ENCODE measurements at places on chromosomes 1 and 21. TPM values are rescaled to one million over a fixed set of nuclear protein-coding genes. Genes with fewer than 3 reads are reported as not detected.

Gene LIN9
- 3.1 TPM for total RNA-seq

Gene UCHL5
- 40.3 TPM for total RNA-seq

Gene ACTL8
- total RNA-seq, result not detected

Gene CLCN6
- total RNA-seq, result 16.0 TPM

Gene CACNA1S
- not detected for total RNA-seq

DNA sequence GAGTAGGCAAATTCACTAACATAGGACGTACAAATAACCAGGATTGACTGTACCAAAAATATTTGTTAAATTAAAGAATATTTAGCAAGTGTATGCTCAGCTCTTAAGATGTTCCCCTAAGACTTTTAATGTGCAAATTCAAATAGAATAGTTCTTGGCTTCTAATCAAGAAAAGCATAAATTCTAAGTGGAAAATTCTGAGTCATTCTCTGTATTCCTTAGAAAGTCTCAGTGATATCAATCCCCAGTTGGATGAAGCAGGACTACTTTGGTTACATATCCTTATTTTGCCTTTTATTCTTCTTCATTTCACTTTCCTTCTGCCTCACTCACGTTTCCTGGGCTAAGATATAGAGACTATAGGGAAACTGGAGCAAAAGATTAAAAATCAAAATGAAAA lies 130.2 kb downstream of the IFI44 start:
- DNase-seq, result no peak

DNA sequence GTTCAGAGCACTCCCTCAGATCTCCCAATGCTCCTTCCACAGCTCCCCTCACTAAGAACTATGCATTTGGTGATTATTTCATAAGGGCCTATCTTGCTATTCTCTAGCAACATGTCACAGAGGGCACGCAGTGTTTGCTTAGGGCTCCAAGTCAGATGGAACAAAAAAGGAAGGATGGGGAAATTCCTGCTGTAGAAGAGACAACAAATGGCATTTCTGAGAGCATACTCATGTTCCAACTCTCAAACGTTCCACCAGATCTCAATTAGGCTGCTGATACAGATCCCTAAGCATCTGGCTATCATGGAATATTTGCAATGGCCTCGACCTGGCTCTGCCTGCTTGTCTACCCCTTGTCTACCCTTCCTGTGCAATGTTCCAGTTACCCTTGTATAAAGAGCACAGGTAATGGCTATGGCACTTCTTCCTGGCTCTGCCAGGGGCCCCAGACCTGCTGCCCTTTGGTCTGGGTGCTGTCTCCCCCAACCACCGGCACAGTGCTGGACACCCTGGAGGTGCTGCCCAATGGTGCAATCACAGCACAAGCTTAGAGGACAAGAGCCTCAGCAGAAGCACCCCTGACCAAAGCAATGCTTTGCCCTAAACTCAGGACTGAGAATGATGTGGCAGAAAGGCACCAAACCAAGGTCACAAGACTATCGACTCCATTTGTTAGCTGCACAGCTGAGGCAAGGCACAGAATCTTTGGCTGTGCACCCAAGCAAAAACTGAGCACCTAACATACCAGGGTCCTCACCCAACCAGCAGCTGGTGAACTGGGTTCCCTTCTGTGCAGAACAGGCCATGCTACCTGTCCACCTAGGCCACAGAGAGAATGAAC lies 3.6 kb downstream of the PARP1 start:
- no peak for DNase-seq

GRCh38 chr1:62282909-62283755 lies 36.1 kb downstream of the KANK4 start:
- no peak for DNase-seq

DNA sequence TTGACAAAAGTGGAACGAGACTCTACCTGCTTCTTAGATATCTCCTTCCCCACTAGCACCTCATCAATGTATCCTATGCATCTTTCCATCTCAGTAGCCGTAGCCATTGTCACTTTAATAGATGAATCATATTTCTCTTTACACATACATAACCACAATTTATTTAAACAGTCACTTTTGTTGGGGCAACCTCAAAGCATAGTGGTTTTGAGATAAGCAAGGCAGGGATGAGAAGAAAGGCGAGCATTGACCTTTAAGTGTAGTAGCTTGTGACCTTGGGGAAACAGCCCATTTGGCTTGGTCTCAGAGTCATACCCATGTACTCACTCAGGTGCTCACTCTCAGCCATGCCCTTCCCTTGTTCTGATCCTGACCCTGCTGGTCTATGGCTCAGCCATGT lies 260.1 kb downstream of the C1orf94 start:
- DNase-seq, result no peak

DNA sequence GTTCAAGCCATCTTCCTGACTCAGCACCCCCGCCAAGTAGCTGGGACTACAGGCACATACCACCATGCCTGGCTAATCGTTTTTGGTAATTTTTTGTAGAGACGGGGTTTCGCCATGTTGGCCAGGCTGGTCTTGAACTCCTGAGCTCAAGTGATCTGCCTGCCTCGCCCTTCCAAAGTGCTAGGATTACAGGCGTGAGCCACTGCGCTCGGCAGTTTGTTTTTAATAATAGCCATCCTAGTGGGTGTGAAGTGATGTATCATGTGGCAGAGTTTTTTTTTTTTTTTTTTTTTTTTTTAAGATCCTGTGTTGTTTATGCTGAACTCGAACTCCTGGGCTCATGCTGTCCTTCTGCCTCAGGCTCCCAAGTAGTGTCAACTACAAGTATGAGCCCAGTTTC lies 51.8 kb downstream of the SPEN start:
- DNase-seq, result no peak

- DNase-seq, result no peak
Measured at GRCh38 chr1:154468535-154469250, 33.3 kb upstream of the TDRD10 start.

DNA sequence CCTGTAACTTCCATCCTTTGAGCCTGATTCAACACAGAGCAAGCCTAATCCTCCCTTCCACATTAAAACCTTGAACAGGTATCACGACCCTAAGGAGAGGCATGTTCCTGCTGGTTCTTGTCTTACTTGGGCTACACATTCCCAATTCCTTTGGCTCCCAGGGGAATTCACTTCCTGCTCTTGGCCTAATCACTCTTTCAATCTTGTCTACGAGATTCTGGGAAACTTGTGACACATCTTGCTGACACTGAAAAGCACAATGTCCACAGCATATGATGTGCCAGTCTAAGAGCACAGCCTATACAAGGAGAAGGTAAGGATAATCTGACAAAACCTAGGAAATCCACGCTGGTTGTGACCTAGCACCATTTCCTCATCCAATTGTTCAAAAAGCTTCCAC lies 163.9 kb downstream of the GABPA start:
- DNase-seq, result no peak

GRCh38 chr1:245278846-245279245 lies 124.1 kb downstream of the KIF26B start:
- no peak for DNase-seq

DNA sequence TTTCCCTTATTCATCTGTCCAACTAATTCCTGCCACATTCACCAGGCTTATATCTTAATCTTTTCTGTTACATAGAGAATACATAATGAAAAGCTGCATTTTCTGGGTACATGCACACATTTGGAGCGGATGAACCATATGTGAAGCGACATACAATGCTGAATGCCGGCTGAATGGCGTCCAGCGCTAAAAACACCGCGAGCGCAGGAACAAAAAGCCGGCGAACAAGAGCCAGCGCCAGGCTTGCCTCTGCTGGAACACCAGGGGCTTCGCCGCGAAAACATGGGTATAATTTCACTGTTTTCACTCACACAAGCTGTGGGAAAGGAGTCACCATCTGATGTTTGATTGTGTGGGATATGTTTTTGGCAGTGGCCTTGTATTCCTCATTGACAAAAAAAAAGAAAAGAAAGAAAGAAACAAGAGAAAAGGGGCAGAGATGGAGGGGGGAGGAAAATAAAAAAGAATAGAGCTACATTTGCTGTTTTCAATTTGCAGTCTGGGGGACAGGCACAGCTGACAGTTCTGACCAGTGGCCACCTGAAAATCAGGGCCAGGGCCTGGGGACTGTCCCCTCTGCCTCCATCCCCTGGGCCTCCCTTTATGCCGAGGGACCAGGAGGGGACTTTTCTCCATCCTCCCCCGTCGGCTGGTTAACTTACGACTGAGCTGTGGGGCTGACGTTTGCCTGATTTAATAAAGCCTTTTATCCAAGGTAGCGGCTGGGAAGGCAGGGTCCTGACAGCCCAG lies 70.2 kb upstream of the OLIG2 start:
- DNase-seq, result no peak

GRCh38 chr1:175865041-175865766 lies 121.8 kb upstream of the TNR start:
- peak; percentile 38 for DNase-seq

DNA sequence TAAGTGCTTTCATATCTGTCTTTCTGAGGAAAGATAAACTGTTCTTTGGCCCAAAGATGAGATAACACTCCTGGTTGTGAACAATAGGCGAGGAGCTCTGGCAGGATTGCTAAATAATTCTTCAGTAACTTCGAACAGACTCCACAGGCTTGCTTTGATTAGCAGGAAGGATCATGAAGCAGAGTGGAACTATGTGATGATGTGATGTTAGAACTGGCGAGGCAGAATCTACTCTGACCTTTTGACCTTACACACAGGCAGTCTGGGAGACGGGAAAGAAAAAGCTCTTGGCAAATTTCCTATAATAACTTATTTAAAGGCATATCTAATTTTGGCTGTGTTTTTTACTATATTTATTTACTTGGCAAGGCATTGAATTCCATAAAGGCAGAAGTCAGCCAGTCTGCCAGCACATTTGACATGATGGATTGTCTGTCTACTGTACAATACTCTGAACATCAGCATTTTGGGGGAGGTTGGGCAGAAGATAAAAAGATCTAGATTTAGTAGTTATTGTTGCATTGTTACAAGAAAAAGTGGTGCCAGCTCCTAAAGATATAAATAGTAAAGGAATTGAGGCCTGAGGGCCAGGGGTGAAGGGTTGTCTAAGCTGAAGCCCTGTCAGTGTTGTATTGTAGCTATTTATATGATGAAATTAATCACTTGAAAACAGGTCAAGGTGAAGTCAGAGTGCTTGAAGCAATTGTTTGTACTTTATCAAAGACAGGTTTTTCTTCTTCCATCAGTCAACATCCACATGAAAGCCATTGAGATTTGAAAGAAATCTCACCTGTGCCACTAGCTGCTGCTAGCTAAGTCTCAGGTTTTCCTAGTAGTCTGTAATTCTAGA lies 708.8 kb downstream of the LTN1 start:
- DNase-seq, result no peak

DNA sequence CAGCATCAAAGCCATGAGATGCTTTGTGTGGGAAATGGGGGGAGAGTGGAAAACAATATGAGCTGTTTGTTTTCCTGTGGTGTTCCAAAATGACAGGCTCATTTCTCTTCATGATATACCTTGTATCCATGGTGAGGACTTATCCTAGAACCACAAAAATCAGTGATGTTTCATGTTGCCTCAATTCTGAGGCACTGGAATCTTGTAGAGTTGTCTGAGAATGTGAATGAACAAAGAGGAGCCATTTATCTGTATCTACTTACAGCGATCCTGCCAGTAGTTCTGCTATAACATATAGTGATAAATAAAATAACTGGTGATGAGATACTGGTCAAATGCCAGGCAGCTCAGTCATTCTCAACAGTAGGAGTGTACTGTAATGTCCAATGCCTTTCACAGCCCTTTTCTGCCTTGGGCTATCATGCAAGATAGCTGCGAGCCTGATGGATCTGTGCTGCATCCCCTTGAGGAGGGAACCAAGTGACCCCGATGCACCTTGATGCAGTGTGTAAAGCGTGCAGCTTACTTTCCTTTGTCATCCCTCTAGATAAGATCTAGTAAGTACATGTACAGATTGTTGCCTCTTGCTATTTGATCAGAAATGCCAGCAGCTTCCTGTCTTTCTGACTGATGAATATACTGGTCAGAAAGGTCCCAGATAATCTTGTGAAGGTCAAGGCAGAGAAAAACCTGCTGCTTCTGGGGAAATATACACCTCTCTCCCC lies 52.8 kb downstream of the SLC44A3 start:
- no peak for DNase-seq

DNA sequence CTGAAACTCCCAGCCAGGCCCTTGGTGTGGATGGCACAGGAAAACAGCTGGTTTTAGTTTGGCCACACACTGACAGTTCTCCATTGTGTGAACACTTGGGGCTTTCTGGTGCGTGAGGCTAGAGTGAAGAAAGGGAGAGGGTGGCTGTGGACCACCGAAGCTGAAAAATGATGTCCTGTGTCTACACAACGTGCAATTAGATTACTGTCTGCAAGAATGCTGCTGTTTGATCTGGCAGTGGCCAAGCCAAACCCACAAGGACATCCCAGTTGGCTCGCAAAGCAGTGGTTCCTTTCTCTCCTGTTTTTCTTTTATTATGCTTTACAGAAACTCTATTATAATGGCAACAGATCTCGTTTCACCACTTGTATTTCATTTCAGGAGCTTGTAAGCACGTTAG lies 58.9 kb downstream of the ERG start:
- no peak for DNase-seq

- peak; percentile 90 for DNase-seq
Measured at GRCh38 chr1:53121319-53122172, 20.9 kb downstream of the SLC1A7 start.

- no peak for DNase-seq
Measured at GRCh38 chr21:32406405-32406804, 6.1 kb upstream of the EVA1C start.

- DNase-seq, result peak; percentile 82
Measured at GRCh38 chr1:111565079-111565478, 54.5 kb upstream of the RAP1A start.

DNA sequence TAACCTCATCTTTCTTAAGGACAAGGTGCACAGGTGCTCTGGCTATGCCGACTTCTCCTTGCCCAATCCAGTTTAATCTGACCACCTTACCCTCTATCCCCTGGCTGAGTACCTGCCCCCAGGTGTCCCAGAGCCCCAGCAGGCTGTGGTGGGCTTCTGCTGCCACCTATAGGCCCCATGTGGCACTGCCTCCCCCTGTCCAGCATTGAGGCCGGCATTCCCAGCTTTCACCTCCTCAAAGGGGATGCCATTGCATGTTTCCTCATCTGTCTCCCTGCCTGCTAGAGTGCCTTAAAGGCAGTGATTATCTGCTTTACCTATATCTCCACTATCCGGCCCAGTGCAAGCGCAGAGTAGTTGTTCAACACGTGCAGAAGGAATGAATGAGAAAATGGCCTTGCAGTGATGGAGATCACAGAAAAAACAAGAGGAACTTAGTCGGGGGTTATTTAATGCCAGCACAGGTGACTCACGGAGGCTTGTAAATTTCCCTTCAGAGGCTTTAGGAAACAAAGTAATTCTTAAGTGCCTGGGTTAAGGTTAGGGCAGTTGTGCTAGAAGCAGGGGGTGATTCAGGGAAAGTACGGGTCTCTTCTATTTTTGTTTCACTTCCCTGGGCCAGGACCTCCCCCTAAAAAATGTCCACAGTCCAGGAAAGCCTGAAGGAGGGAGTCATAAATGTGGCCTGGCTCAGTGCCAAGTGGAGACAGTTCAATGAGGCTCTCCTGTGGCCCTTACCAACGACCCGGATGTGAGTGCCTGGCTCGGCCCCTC lies 131.8 kb upstream of the NGF start:
- DNase-seq, result no peak

DNA sequence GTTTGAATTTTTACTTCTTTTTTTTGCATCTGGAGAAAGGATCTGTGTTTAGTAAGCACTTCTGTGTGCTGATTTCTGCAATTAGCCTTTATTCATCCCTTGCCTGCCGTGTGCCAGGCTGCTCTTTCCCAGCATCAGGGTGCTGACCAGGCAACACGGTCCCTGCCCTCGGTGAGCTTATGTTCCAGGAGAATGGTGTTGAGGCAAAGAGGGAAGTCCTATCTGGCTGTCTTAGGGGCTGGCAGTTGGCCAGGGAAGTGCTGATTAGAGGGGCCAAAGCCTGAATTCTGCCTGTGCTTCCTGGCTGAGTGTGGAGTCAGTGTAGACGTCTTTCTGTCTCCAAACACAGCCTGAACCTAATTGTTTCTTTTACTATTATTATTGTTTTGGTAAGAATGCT lies 187.1 kb downstream of the CAMTA1 start:
- no peak for DNase-seq
